ENCODE measurements at places on chromosomes 6 and 20.

DNA sequence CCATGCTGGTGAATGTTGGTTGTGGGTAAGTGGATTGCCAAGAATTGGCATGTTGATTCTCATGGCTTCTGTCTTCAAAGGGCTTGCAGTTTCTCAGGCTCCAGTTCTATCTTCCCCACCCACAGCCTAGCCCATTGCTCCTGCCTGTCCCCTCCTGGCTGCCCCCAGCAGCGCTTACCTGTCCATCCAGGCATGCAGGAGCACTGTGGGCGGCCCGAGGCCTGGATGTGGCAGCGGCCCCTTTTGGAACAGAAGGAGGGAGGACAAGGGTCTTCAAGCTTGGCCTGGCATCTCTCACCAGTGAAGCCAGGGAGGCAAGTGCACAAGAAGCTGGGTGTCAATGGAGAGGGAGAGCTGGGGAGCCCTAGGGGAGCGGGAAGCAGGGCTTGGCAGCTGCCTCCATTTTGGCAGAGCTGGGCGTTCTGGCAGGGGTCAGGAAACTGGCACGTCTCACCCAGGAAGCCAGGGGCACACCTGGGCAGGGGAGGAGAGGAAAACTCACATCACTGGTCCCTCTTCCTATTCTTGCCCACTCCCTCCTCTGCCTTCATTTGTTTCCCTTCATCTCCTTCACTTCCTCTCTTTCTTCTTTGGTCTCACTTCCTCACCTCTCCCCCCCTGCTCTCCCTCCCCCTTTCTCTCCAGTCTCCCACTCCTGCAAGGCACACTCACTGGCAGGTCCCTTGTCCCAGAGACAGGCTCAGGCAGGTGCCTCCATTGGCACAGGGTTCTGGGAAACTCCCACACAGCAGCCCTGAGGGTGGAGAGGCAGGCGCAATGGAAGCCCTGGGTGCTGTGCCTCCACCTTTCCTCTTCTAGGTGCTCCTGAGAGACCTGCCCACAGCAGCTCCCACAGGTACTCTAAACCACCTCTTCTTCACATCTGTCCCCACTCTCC, 1.3 kb downstream of the NOTCH4 start:
- DNase-seq: no peak

- no peak for DNase-seq
Measured at GRCh38 chr6:49540614-49541013, 9.9 kb upstream of the C6orf141 start.

GRCh38 chr6:116385459-116385802, 14.7 kb downstream of the DSE start:
- no peak for DNase-seq

- no peak for DNase-seq
Measured at GRCh38 chr20:8115436-8115835, 16.6 kb upstream of the PLCB1 start.

- no peak for DNase-seq
Measured at GRCh38 chr6:127949251-127949650, 48.4 kb upstream of the THEMIS start.

DNA sequence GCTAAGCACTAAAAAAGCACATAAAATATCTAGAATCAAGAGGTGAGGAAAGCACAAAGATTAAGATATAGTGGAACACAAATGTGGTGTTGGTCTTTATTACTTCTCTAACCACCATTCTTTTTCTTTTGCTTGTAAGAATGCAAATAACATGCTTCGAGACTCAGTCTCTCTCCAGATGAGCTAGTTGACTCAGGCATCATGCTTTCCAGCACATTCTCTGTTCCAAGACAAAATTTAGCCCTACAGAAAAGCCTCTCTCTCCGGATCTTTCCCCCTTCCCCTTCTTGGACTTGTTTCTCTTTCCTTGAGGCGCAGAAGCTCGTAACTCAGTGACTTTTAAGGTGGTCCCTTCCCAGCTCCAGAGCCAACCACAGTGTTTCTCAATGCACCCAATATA, 91.0 kb downstream of the FNDC1 start:
- DNase-seq: no peak

DNA sequence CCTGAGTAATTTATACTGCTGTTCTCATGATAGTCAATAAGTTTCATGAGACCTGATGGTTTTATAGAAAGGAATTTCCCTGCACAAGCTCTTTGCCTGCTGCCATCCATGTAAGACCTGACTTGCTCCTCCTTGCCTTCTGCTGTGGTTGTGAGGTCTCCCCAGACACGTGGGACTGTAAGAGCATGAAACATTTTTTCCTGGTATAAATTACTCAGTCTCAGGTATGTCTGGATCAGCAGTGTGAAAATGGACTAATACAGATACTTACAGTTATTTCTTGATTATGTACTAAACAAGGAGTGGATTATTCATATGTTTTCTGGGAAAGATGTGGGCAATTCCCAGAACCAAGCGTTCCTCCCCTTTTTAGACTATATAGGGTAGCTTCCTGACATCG, 1.9 kb upstream of the TRIM38 start:
- no peak for DNase-seq

DNA sequence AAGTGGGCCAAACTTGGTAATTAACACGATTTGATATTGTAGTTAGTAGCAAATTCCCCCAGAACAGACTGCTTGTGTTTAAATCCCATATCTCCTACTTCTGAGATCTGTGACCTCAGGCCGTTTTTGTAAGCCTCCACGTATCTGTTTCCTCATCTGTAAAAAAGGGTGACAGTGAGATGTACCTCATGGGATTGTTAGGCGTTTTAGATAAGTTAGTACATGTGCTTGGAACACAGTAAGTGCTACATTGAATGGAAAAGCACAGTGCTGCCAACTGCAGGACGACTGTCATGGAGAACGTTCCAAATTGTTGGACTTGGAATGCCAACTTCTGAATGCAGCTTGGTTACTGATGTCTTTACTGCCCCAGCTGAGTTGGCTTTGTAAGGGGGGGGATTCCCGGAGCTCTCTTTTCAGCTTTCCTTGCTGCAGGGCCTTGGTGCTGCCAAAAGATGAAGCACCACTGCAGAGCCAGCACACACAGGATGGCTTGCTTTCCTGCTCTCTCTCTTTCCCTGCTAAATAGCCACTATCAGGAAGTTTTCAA, 108.6 kb downstream of the OPN5 start:
- no peak for DNase-seq

DNA sequence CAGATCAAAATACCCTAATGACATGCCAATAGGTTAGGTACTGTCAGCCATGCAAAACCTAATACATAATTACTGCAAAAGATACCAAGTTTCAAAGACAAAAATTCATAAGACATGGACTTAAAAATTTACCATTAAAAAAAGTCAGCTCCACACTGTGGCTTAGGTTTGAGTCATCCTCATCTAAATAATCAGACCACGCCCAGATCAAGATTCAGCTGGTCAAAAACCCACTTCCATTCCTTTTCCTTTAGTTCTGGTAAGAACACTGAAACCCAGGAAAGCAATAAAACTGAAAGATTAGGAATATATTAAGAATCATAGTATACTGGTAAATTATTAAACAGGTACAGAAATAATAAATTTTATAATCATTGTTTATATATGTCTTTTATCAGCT, 81.0 kb upstream of the ASF1A start:
- no peak for DNase-seq
